ENCODE measurements at places on chromosomes 3 and 15. TPM values are rescaled to one million over a fixed set of nuclear protein-coding genes. Genes with fewer than 3 reads are reported as not detected.

DNA sequence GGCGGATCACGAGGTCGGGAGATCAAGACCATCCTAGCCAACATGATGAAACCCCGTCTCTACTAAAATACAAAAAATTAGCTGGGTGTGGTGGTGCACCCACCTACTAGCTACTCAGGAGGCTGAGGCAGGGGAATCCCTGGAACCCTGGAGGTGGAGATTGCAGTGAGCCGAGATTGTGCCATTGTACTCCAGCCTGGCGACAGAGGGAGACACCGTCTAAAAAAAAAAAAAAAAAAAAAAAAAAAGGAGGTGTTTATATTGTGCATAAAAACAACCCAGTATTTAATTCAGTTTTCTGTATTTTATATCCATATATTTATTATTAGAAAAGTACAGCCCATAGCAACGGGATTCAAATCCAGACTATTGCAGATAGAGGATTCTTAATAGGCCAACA lies 129.1 kb upstream of the SOX2 start:
- DNase-seq = no peak

DNA sequence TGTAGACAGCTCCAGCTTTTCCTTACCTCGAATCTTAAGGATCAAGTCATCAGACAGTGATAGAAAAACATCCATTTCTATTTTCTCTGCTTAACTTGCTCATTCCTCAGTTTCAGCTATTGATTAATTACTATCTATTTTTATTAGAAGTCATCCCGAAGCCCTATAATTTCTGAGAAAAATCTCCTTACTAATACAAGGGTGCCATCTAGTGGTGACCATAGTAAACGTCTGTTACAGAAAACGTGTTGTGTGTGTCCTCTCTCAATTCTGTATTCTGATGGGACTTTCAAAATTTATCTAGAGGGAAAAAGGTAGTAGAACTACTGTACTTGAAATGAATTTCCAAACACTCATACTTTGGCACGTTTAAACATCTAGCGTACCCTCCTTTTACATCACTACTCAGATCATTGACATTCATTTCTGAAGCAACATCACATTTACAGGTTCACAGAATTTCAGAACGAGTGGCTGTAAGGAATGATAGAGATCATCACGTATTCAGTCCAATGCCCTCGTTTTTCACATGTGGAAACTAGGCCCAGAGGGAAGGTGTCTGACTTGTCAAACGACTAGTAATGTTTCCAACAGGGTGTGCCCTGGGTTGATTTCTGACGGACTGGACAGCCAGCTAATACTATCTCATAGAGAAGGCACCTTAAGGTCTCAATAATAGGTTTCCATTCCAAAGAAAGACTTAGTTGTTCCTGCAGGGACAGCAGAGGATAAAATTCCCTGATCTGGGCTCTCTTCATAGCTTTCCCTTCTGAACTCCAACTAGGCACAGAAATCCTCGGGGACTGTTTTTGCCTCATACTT lies 25.6 kb downstream of the HACD2 start:
- no peak for DNase-seq

GRCh38 chr3:111311126-111311525 lies 230.9 kb upstream of the CD96 start:
- no peak for DNase-seq

GRCh38 chr3:184092199-184092598 lies 4.7 kb upstream of the HTR3E start:
- DNase-seq = no peak

Gene ALPK3
- 72.1 TPM for total RNA-seq

Gene CLRN1
- not detected for total RNA-seq

Gene DAZL
- not detected for total RNA-seq
